ENCODE measurements at places on chromosomes 7 and 10.
A peak's percentile ranks its signal among the peaks of the same experiment; 100 is the strongest.

DNA sequence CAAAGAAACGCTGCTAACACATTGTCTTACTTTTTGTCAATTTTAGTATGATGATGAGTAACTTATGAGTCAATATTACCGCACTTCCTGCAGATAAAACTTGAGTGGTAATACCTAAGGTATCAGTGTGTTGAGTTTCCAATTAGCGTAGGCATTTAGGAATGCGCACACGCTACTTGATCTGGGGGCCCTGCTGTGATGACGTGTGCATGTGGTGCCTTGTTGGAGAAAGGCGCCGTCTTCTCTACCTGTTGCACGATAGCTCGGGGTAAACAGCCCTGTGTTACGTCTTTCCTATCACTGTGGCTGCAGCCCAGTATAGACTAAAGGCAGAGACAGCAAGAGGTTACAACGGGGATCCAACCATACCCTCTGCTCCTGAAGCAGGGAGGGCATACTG, 476.8 kb upstream of the ADARB2 start:
- DNase-seq = no peak

GRCh38 chr10:114239117-114239993, at the start of gene VWA2:
TSS of gene VWA2 (plus strand) at chr10:114239254. CDS start at chr10:114248714, 9,460 bp downstream.
- no peak for DNase-seq

GRCh38 chr7:125568799-125569198, 639.2 kb upstream of the POT1 start:
- no peak for DNase-seq

GRCh38 chr7:151007469-151007898, 16.7 kb downstream of the NOS3 start:
- DNase-seq = no peak

- DNase-seq = no peak
Observed at GRCh38 chr7:78499971-78500370, 701.4 kb downstream of the PHTF2 start.

DNA sequence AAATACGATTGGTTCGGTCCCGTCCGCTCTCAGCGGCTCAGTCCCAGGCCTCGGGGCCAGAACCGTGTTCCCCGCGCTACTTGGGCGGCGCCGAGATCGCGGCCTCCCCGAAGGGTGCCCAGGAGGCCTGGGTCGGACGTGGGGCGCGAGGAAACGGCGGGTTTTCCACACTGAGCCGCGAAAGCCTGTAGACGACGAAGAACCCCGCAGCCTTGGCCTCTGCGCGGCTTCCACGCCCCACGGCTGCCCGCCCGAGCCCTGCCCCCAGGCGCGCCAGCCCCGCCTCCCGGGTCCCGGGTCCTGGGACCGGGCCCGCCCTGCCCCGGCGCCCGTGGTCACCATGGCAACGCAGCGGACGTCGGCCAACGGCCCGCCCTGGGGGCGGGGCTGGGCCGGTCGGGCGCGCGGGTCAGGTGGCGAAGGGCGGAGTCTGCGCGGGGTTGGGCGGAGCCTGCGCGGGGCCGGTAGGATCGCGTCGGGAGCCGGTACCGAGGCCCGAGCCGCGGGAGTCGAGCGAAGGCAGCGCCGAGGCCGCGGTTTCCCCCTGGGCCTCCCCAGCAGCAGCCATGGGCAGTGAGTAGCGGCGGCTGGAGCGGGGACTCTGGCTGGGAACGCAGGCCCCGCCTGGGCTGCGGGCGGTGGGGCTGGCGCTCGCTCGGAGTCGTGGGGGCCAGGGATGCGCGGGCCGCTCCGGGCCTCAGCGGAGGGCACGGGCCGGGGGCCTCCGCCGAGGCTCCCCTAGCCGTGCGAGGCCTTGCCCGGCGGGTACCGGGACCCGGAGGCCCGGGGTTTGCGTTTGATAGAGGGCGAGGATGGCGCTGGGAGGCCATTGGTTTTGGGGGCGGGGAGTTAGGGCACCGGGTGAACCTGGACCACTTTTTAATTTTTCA, at the start of gene SEC61A2:
TSS of gene SEC61A2 (plus strand) at position 456 of the 890 bp plus-strand sequence. CDS start at position 567, 111 bp downstream.
- DNase-seq = peak; percentile 86

- no peak for DNase-seq
Observed at GRCh38 chr10:101845893-101846292, 2.3 kb upstream of the KCNIP2 start.

GRCh38 chr7:133434246-133434865, 181.5 kb downstream of the EXOC4 start:
- DNase-seq = peak; percentile 63

DNA sequence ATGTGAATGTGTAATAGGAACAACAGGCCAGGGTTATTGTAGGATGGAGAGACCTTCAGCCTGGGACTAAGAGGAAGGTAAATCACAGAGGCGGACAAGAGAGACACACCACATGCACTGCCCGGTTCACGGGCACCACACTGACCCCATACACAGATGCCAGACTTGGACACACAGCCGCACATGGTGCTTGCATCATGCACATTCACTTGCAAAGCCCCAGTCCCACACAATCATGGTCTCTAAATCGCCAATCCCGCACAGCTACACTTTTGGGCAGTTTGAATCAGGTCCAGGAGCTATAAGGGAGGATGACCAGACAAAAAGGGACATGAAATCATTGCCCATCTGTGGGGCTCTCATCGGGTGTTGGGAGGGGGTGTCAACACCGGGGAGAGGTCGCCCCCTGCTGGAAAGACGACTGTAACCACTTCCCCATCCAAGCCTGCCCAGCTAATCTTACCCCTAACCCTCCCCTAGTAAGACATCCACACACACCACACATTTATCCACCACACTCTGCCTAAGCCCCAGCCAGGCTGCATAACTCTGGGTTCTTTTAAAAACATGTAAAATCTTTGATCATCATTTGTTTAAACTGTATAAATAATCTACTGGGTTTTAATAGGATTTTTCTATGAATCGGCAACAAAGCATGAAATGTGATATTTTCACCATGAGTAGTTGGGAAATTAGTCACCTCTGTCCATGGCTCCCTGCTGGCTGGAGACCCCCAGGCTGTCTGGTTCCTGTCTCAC, 40.5 kb upstream of the SLF2 start:
- peak; percentile 62 for DNase-seq

- no peak for DNase-seq
Observed at GRCh38 chr7:93574269-93574645, 267 bp downstream of the CALCR start.

GRCh38 chr7:2567679-2568278, 9.0 kb downstream of the IQCE start:
- DNase-seq = peak; percentile 84

- DNase-seq = no peak
Observed at GRCh38 chr7:155795951-155796350, 16.3 kb downstream of the SHH start.

- peak; percentile 67 for DNase-seq
Observed at GRCh38 chr10:33010132-33011037, 52.4 kb upstream of the ITGB1 start.

DNA sequence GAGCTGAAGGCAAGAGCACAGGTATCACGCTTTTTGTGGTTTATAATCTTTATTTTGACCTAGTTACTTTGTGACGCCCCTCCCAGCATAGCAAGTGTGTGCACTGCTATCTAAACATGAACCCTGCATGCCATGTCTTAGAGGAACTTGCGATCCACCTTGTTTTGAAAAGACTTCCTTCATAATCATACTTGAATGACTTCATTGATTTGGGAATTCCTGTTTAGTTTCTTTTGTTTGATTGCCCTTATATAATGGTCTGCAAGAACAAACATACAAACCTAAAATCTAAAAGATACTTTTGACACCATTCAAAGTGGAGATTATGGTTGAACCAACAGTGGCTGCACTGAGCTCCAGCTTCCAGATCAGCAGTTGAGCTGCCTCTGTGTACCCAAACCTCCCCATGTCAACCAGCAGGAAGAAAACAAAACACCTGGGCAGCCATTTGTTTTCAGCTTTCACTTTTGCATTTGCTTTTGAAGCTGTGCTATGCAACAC, 132.6 kb downstream of the CELF2 start:
- no peak for DNase-seq

DNA sequence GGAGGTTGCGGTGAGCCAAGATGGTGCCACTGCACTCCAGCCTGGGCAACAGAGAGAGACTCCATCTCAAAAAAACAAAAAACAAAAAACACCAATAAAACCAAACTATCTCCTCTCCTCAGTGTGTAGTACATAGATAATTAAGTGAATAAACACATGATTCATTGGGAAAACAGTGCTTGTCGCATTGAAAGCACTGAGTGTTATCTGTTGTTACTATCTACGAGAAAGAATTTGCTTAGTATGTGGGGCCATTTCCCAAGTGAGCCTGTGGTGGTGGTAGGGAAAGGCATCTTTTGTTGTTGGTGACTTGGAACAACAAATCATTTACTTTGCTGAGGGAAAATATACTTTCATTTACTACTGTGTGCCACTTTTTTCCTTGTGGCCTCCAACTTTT, 42.6 kb downstream of the RSBN1L start:
- peak; percentile 17 for DNase-seq

GRCh38 chr10:114584419-114584818, 73.7 kb downstream of the ABLIM1 start:
- DNase-seq = no peak

GRCh38 chr10:55146032-55146431, 345.0 kb upstream of the PCDH15 start:
- DNase-seq = no peak

DNA sequence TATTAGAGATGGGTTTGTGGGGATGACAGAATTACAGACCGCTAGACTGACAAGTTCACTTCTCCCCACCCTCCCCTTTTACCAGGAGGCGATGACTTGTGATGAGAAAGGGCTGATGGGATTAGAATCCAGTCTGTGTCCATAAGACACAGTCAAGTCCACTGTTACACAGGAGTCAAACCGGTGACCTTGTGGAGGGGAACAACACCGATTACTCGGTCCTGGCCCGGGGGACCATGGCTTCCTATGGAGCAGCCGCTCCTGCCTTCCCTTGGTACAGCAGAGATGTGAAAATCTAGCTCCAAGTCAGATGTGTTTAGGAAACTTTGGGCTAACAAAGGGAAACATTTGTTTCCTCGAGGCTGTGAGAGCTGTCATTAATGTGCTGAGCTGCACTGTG, 105.5 kb downstream of the ACTR3B start:
- no peak for DNase-seq

GRCh38 chr7:144391823-144392255, 11.7 kb downstream of the NOBOX start:
- peak; percentile 81 for DNase-seq

- peak; percentile 19 for DNase-seq
Observed at GRCh38 chr10:22534849-22535604, 179.4 kb downstream of the PIP4K2A start.

DNA sequence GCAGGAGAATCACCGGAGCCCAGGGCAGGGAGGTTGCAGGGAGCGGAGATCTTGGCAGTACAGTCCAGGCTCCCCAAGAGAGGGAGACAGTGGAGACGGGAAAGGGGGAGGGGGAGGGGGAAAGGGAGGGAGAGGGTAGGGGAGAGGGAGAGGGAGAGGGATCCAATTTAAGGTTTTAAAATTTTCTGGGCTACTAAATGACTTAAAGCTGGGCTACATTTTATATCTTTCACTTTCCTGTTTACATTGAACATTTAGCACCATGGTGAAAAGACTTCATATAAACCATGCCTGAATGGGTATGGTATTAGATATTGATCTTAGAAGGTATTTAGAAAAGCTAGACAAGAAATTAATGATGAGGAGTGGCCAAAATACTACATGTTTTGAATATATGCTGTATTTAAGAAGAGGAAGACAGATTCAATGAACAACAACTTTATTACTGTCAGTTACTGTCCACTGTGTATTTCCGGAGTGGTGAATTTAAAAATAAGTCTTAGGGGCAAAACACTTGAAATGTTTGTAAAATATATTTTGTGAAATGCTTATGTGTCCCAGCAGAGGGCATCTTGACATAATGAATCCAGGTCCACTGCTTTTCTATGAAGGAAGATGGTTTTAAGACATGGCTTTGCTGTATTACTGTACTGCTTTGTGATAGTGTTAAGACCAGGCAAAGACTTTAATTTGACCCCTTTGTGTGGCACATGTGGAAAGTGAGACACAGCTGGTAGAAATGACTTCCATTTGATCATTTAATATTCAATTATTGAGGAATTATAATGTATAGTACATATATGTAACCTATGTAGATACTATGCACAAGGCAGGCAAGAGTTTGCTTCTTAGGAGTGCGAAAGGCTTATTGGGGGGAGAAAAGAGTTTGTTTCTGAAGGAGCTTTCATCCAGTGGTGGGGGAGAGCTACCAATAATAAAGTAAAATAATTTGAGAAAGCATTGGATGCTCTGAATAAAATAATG, 52.8 kb downstream of the NRF1 start:
- DNase-seq = peak; percentile 85

- DNase-seq = no peak
Observed at GRCh38 chr7:157814931-157815705, 478.3 kb downstream of the DNAJB6 start.

- no peak for DNase-seq
Observed at GRCh38 chr7:36264123-36264801, 111.2 kb downstream of the EEPD1 start.

DNA sequence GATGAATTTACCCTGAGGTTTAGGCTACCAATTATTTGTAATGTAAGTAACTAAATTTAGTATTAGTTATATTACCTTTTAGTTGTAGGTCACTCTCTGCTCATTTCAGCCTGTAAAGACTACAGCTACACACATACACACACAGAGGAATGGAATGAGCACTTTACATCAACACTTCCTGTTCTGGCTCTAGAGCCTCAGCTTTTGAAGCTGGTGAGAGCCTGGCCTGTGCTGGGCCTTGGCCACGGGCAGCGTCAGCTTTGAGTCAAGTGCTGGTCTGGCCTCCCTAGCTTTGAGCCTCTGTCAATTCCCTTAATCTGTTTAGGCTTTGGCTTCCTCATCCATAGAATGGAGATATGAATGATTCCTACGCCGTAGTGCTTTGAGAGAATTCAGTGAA, 141.7 kb downstream of the EGFR start:
- no peak for DNase-seq

GRCh38 chr10:102434394-102435132, 2.2 kb upstream of the CUEDC2 start:
- no peak for DNase-seq

DNA sequence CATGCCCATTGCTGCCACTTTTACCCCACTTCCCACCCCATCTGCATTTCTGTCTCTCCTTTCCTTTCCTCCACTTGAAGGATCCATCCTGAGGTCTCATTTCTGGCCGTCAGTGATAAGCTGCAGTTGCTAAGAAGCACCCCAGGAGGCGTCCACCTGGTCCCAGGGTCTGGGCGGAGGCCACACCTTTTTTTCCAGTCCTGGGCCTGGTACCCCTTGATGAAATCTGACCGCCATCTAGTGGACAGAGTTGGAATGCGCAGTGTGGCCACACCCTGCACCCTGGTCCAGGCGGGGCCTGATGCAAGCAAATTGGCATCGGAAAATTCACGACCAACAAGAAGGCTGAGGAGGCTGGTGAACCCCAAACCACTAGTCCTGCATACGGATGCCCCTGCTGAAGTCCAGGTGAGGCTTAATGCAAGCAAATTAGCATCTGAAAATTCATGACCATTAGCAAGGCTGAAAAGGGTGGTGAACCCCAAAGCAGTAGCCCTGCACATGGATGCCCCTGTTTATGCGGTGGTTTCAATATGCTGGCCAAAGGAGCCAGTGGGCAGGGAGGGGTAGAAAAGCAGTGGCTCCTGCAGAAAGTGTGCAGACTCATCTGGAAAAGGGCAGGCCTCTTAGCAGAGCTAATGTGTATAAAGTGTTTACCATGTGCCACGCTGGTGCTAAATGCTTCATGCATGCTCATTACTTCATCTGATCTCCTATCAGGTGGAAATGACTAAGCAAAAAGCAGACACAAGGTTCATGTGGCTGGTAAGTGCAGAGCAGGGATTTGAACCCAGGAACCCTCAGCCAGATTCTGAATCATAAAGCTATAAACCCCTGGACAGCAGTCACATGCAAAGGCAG, 43.2 kb downstream of the GPAM start:
- DNase-seq = peak; percentile 85

GRCh38 chr10:26386781-26387180, 51.4 kb upstream of the APBB1IP start:
- DNase-seq = no peak

- DNase-seq = no peak
Observed at GRCh38 chr10:71522442-71523144, 125.9 kb downstream of the CDH23 start.

Measured in SK-MEL-5 (cell line).